ENCODE measurements at places on chromosomes 11 and 22.
A peak's percentile ranks its signal among the peaks of the same experiment; 100 is the strongest.

DNA sequence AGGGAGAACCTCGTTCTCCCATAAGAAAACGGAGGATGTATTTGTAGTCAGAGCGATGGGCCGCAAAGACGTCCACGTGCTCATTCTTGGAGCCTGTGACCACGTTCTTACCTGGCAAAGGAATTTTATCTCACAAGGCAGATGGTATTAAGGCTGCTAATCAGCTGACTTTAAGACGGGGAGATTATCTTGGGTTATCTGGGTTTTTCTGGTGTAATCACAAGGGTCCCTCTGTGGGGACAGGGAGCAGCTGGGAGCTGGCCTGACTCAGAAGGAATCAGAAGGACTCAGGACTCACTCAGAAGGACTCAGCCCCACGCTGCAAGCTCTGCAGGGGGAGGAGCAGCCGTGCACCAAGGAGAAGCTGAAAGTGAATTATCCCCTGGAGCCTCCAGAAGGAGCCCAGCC is 7.5 kb upstream of the SIGIRR start:
- DNase-seq, result no peak

DNA sequence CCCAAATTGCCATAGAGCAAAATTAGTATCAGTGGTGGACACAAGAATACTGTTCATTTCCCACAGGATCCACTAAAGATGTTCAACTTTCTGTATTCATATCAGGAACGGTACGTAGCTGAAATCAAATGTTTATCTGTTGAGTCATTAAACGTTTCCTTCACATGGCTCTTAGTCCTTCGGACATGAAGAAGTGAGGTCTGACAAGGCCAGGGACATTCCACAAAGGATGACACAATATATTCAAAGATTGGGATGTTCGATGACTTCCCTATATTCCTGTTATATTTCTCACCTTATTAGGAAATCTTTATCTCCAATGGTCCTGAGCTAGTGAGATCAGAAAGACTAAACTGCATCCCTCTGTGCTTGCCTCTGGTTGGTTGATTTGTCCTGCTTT is 129.0 kb downstream of the ETS1 start:
- peak; percentile 97 for DNase-seq

DNA sequence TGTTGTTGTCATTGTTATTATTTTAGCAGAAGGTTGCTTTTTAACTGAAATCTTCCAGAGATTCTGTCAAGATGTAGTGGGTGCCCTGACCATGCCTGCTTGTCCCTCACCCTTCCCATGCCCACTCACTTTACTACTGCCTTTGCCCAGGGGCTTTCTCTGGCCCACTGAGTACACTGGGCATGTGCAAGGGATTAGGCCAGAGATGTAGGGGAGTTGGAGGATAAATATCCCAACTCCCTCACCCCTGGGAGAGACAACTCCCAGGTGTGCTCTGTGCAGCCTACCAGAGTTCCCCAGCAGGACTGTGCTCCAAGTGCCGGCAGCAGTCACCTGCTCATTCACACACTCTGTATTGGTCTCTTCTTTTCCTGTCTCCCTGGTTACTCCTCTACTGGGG is 559.1 kb downstream of the MIAT start:
- DNase-seq, result no peak

DNA sequence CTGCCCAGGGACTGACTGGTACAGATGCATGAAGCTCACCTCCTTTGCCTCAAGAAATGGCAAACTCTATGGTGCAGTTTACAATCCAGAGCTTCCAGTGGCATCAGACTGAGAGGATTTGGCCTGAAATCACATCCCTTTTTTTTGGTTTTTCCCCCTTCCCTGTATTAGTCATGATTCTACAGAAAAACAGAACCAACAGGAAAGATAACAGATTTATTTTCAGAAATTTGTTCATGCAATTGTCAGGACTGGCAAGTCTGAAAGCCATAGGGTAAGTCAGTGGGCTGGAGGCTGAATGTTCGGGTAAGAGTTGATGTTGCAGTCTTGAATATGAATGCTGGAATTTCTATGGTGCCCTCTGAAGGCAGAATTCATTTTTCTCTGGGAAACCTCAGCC is 12.0 kb upstream of the ZDHHC13 start:
- DNase-seq, result no peak

DNA sequence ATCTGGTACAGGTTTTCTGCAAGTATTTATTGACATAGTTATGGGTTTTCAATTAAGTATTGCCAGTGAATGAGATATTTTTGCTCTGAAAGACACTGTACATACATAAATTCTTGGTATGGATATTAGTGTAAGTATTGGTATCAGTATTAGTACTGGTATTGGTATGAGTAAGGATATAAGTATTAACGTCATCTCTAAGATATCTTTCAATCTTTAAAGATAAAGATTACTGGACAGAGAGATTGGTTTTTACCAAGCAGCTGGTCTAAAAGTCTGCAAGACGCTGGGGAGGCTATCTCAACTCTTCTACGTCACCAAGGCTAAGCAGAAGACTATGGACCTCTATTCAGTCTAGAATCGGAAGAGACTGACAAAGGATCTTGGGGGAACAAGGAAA is 234.5 kb downstream of the NXPE2 start:
- DNase-seq, result no peak

DNA sequence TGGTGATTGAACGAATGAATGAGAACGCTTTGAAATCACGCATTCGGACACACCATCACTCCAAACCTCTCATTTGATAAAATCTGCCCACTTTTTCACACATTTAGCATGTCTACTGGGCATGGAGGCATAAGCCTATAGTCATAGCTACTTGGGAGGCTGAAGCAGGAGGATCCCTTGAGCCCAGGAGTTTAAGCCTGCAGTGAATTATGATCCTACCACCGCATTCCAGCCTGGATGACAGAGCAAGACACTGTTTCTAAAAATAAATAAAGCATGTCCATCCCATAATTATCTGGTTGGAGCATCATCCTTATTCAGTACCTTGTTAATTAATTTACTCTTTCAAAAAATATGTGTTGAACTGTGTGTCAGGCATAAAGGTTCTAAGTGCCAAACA is 3.3 kb upstream of the PICALM start:
- peak; percentile 69 for DNase-seq

GRCh38 chr11:102108734-102109440 is 1.4 kb upstream of the YAP1 start:
- DNase-seq, result peak; percentile 30

GRCh38 chr11:113553235-113553634 is 78.0 kb upstream of the DRD2 start:
- peak; percentile 99 for DNase-seq

GRCh38 chr11:129374081-129374992 is 1.3 kb upstream of the BARX2 start:
- peak; percentile 7 for DNase-seq

DNA sequence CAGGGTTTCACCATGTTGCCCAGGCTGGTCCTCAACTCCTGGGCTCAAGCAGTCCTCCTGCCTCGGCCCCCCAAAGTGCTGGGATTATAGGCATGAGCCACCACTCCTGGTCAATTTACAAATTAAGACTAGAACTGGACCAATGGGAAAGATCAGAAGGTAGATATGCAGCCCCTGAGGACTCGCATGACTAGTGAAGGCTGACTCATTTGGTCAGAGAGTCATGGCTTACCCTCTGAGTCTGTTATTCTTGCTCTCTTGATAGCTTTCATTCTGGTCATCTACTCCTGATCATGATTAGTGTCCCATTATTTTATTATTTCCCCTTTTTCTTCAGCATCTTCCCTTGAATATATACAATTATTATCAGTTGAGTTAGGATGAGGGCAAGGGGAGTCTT is 2.7 kb upstream of the LDHAL6A start:
- peak; percentile 12 for DNase-seq

DNA sequence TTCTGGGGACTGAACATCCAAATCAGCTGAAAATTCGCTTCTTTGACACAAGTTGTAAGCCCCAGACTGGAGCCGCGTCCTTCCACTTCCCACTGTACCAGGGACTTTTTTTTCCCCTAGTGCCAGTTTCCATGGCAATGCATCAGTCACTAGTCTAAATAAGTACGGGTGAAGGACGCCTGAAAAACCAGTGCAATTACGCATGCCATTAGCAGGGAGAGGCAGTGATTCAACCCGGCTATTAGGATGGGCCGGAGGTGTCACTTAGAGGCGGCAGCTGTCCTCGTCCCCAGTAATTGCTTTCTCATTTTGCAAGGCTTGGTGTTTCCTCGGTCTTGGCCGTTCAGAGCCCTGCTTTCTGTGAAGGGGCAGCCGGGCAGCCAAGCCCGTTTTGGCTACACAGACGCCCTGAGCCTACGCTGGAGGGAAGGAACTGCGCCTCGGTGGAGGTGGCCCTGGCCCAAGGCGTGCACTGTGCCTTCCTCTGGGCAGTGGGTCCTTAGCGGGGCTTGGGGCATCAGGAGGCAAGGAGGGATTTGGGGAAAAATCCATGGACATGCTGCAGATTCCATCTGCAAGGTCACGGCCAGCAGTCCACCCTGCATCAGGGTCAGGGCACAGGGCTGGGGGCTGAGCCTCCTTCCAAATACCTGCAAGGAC is 319.7 kb downstream of the CTTN start:
- no peak for DNase-seq

- DNase-seq, result no peak
These were observed 389.1 kb downstream of the ETS1 start for GRCh38 chr11:128198216-128198772.

Measured in fibroblast of skin of right biceps (primary cell).